ENCODE measurements at places on chromosomes 7 and 10.

DNA sequence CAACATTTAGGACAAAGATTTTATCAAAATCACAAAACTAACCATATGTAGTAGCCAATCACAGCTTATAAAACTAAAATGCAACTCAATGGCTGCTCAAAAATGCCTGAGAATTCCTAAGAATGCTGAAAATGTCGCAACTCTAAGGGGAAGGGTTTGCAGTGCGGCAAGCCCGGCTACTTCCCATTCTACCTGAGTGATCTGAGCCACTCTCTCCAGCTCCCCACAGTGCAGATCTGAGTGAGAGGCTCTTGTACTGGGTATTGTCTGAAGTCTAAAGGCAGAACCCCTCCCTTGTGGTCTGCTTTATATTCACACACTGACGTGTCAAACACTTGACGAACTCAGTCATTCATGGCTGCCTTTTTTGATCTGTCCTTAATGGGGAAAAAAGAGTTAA, 28.9 kb downstream of the RAB11FIP2 start:
- no peak for DNase-seq

GRCh38 chr7:130758429-130759056, 24.5 kb upstream of the KLF14 start:
- DNase-seq: no peak

GRCh38 chr7:124388751-124389150, 355.9 kb upstream of the TMEM229A start:
- no peak for DNase-seq

- no peak for DNase-seq
Measured at GRCh38 chr7:157603716-157604115, 266.9 kb downstream of the DNAJB6 start.

DNA sequence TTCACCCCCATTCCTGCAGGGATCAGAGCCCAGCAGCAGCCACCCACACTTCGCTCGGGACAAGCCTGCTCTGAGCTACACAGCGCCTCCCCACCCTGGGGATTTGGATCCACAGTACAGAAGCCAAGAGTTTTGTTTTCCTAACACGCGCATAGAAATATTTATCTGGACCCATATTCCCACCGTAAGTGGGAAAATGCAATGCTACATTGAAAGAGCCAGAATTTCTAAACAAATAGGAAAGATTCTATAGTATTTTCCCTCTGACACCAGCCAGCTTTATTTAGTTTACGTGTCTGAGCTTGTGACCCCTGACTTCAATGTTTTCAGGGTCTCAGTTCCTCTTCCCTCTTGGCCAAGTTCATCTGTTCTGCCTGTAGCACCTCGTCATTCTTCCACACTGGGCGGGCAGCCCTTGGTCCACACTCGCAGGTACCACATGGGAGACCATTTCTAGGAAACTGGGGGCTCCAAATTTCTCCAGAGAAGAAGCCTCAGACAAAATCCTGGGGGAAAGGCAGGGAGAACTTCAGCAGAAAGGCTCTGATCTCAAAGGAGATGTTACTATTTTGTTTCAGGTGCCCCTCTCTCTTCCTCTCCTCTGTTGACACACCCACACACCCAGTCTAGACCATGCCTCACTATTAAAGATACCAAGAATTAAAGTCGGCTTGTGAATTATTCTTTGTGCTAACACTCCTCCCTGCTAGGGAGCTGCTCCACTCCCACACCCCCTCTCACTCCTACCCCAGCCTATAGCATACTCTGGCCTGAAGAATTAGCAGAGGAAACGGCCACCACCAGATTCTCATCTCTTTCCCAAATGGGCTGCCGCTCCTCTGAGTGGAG, 116.0 kb upstream of the PCGF5 start:
- DNase-seq: no peak

- no peak for DNase-seq
Measured at GRCh38 chr7:155589001-155589980, 42.9 kb upstream of the CNPY1 start.

DNA sequence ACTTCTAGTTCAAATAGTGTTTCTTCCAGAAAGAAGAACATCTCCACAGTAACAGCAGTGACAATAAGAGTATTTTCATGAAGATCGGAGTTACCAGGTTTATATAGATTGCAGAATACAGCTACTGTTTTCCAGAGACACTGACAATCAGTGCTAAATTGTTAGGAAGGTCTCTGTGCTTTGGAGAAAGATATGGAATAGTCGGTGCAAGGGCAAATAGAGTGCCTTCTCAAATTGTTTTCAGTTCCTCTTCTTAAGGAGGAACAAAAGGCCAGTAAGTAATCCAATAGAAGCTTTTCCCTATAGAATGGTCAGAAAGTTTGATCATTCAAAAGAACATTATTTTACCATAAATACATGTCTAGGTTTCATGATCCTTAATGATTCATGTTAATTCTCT, 2.6 kb upstream of the KIAA1217 start:
- DNase-seq: no peak
